Dorsolateral prefrontal cortex (tissue), 122 donors: ENCODE measurements at places on chromosomes 6 and 20.
A peak's percentile ranks its signal among the peaks of the same experiment; 100 is the strongest.

DNA sequence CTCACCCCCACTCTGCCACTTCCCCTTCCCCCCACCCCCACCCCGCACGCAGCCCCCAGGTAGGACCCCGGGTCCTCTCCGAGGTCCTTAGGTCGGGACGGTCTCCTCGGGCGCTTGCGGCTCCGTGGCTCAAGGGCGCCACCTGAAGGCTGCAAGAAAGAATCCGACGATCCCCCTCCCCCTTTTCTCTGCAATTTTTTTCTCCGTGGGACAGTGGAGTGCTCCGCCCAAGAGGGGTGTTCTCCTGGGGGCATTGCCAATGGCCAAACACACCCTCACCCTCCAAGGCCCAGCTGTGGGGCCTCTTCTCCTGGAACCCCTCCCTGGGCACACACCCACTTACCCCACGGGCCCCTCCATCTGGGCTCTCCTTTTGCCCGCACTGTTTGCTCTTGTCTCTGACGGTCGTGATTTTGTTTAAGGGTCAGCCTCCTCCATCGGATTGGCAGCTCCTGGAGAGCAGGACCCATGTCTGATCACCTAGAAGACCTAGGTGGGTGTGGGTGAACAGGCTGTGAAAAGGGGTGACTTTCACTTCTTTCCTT lies 1.1 kb upstream of the TMEM74B start:
- no peak for DNase-seq

- DNase-seq, result no peak
Observed at GRCh38 chr6:114421199-114421598, 78.4 kb upstream of the HS3ST5 start.

GRCh38 chr6:1387538-1387875 lies 1.9 kb upstream of the FOXF2 start:
- DNase-seq, result no peak

GRCh38 chr6:10516953-10517352 lies 4.2 kb upstream of the GCNT2 start:
- DNase-seq, result no peak

GRCh38 chr6:161676586-161676985 lies 402.7 kb upstream of the AGPAT4 start:
- DNase-seq, result no peak

GRCh38 chr6:3046295-3046694 lies 22.0 kb upstream of the RIPK1 start:
- DNase-seq, result no peak

GRCh38 chr6:168370310-168370991 lies 50.9 kb upstream of the DACT2 start:
- DNase-seq, result no peak

DNA sequence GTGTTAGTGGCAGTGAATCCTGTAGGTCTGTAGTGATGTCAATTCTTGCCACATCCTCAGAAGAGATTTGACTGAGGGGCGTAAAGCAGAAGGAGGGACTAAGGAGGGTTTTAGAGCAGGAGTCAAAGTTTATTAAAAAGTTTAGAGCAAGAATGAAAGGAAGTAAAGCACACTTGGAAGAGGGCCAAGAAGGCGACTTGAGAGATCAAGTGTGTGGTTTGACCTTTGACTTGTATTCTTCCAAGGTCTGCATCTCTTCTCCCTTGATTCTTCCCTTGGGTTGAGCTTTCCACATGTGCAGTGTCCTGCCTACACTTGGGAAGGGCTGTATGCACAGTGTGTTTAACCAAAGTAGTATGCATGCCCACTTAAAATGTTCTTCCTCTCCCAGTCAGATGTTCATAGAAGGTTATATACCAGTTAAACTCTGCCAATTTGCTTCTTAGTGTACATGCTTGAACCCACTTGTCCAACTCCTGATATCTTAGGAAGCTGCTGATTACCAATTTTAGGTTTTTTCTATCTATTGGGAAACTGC lies 627.6 kb downstream of the MMUT start:
- no peak for DNase-seq

DNA sequence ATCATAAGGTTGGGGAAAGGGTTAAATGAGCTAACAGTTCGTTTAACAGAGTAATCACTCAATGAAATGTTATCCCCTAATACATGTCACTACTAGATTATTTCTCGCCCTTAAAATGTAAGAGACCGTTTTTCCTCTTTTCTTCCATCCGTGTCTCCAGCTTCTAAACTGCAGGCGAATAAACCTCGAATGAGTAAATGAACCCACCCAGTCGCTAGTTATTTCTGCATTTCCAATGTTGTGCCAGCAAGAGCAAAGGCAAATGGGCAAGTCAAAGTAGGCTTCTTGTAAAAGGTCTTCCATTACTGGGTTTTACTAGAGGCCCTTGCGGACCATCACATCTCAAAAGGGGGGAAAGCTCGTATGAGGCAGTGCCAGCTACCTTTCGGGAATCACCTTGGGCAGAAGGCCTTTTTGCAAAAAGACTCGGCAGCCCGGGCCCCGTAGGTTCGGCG lies 400 bp upstream of the SMAP1 start:
- no peak for DNase-seq

- no peak for DNase-seq
Observed at GRCh38 chr6:139515511-139515910, 141.1 kb upstream of the CITED2 start.

DNA sequence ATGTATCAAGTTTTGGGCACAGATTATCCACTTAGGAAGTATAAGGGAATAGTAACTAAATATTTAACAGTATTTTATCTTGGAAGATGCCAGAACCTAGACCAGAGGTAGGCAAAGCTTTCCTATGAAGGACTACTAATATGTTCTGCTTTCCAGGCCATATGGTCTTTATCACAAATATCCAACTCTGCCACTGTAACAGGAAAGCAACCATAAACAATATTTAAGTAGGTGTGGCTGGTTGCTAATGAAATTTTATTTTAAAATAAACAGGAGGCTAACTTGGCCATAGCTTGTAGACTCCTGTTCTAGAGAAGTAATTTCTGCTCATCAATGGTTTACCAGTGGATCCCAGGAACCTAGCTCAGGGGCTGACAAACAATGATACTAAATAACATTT lies 39.4 kb downstream of the NOL7 start:
- DNase-seq, result no peak

- peak; percentile 79 for DNase-seq
Observed at GRCh38 chr6:36666826-36667591, 11.5 kb upstream of the CDKN1A start.

DNA sequence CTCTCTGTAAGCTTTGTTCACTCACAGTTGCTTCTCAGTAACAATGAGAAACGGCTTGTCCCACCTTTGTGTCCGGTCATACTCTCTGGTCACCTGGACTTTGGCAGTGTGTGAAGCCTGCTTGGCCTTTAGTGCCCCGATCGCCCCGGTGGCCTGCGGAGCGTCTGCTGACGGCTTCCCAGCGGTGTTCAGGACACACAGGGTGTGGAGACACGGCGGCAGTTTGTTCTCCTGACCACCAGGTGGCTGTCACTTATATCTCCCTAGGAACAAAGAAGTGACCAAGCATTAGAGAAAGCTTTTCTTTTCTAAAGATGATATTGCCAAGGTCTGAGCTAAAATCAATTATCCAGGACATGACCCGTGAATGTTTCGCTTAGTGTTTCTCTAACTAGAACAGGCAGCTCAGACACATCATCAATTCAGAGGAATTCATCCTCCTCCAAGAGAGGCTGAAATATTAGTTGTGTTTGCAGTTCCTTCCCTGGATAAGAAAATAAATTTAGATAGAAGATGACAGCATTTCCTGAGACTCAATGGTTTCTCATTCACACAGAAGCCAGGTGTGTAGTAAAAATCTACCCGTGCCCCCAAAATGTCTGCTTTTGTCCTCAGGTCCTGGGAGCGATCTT lies 167.4 kb upstream of the THBS2 start:
- no peak for DNase-seq

GRCh38 chr20:25145131-25145530 lies 50.4 kb upstream of the ENTPD6 start:
- DNase-seq, result no peak

DNA sequence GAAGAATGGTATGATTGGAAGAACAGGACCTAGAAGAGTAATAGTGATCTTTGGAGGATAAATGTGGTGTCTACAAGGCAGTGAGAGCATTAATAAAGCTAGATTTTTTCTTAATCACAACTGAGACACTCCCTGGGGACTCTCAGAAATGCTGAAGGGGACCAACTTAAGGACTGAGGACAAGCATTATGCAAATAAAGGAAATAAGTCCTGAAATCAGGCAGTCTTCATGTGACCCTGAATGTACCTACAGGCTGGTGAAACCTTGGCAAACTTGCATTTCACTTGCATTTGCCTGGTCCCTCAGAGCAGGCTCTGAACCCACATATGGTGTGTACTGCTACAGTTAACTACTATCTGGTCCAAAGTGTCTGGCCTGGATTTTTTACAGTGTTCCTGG lies 19.3 kb upstream of the TTK start:
- no peak for DNase-seq

DNA sequence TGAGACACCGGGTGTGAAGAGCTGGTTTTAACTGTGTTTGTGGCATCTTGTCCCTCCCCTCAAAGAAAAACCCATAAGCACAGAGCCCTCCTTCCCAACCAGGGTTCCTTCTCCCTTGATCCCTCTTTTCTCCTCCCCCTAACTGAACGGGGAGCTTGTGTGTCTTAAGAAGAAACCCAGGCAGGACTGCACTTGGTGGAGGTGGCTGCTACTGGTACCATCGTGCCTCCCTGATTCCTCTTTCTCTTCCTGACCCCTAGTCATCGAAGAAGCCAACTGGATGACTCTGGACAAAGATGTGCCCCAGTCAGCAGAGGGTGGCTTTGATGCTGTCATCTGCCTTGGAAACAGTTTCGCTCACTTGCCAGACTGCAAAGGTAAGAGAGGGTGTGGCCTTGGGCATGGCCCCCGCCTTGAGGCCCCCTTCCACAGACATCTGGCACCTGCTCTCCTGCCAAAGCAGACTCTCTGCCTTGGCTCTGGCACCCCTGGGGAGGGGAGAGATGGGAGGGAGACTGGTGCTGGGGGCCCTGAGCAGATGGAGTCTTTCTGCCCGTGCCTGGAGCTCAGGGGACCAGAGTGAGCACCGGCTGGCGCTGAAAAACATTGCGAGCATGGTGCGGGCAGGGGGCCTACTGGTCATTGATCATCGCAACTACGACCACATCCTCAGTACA lies 2.1 kb downstream of the GNMT start:
- no peak for DNase-seq

DNA sequence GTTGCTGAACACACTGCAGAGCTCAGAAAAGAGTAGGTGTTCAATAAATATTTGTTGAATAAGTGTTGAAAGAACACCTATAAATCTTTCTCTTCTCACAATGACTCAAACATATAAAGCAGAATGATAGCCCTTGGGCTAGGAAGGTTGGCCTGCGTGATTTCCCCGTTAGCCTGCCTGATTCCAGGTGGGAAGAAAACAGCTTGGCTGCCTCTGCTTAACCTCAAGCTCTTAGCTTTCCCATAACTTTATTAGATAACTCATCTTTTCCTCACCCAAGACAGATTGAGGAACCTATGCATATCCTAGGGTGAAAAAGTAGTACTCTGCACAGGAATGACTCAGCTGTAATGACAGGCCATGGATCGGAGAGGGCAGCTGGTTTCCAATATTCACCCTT lies 300.3 kb upstream of the ID4 start:
- DNase-seq, result no peak

GRCh38 chr6:26471970-26472369 lies 14.2 kb downstream of the BTN2A1 start:
- DNase-seq, result no peak

DNA sequence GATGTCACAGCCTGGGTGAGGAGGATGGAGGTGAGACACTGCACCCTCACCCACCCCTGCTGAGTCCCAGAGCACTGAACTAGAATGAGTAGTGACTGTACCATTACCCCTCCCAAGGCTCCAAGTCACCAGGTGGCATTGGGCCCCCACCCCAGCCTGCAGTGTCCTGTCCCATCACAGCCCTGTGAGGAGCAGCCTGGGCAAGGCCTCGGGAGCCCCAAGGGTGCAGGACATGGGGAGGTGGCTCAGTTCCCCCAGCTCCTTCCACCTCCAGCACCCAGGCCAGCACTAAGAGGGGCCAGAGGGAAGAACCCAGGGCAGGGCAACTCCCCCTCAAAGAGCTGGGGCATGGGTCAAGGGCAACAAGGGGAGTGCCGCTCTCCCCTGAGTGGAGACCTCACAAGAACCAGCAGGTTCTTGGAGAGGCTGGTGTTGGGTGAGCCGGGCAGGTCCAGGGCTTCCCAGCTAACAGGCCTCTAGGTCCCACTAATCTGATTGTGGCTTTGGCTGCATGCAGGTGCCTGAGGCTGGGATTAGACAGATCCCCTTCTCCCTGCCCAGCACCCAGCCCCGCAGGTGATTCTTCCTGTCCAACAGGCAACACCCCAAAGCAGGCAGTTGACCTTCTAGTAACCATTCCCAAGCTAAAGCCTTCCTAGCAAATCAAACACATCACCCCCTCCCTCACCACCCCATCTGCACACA lies 2.6 kb downstream of the CST4 start:
- DNase-seq, result no peak

DNA sequence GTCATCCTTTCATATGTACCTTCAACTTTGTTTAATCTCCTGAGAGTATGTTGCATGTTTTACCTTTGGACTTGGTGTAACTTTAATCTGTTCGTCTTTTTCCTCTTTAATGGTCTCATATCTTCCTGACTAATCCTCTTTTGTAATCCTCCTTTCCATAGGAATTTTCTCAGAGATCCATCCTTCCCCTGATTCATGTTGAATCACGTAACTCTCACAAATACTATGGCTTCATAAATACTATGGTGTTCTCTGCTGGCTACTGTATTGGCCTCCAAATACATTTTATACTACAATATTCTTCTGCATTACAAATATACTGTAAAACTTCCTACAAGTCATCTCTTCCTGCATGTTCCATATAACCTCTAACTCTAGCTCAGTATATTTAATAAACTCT lies 317.7 kb upstream of the ADGRB3 start:
- DNase-seq, result no peak

DNA sequence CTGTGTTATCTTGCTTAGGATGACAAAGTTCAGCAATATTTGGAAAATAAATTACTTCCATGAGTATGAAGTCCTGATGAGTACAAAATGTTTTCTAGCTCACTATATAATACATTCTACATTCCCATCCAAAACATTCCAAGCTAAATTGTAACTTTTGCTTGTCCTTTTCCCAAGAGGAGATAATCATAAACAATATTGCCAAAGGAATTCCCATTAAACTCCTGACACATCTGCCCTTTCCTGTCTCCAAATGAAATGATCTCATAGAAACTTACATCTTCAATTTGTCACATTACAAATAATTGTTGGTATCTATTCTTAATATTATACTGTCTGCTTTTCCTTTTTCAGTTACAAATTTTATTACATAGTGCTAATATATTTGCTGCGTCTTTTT lies 20.4 kb upstream of the SENP6 start:
- DNase-seq, result no peak

DNA sequence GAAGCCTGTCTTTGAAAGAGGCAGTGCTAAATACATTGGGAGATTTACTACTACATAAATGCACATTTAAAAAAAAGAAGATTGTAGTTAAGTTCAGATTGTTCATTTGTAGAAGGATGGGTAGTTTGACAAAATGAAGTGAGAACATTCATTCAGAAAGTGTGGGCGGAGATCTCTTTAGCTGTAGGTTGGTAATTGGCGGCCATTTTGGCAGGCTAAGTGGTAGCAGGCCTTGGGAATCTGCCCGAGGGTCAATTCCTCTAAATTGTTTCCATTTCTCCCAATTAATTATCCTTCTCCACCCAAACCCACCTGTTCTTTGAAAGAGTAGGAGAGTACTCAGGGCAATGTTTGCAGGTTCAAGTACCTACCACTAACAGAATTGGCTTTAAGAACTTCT lies 17.9 kb downstream of the SOX4 start:
- DNase-seq, result no peak
